Suppressor macrophage treated with lipopolysaccharide for 1 hour (primary cell): ENCODE measurements at places on chromosomes 16 and 17.

GRCh38 chr17:31401456-31402254 is 10.2 kb downstream of the RAB11FIP4 start:
- no peak for DNase-seq

DNA sequence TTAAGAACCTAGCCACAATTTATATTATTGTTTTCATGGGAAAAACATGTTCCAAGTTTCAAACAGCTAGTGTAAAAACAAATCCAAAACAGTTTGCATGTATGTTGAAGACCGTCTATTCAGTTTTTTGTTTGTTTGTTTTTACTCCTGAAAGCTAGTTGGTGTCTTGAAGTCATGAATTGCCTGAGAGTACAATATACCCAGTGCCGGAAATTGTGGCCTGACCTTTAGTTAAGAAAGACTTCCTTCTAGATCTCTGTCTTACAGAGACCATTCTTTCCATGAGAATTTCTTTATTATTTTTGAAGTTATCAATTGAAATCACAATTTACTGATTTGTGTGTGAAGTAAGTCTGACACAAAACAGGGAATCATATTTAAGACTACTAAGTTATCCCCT is 474.8 kb downstream of the KCNJ2 start:
- no peak for DNase-seq

DNA sequence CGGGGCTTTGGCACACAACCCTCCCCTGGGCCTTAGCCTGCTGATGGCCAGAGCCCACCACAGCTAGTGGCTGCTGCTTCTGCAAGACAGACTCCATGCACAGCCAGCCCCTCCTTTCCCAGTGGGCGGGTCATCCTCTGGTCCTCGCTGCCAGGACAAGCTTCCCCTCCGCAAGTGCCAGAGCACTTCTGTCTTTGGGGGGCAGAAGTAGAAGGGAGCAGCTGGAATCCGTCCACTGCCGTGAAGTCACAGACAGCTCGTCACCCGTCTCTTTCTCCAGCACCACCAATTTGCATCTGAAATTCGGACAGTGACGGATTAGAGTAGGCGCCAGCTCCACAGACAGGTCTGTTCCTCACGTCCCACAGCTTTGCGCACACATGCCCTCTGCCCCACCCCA is 31.3 kb upstream of the NAT9 start:
- no peak for DNase-seq

DNA sequence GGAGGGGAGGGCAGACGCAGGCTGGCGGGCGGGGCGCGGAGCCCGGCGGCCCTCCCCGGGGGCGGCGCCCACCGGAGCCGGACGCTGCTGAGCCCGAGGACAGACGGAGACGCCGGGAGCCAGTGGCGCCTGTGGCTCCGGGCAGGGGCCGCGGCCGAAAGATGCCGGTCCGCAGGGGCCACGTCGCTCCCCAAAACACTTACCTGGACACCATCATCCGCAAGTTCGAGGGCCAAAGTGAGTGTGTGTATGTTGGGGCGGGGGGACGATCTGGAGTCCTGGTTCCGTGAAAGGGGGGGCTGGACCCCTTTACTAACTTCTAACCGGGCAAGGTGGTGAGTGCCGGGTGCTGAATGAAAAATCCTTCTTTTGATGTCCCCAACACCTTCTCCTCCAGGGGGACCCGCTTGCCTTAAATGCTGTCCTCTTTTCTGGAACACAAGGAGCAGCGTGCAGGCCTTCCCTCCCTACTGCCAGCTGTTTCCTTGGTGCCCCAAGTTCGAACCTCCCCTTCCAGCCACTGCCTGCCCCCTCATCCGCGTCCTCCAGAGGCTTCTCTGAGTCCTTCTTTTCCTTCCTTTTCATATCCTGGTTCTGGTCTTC is at the start of gene KCNH6:
Gene KCNH6, plus strand, starts transcription at position 106 of the 603 bp plus-strand sequence. Its CDS starts 56 bp downstream, at position 162.
- no peak for DNase-seq

GRCh38 chr17:35560703-35561102 is at the start of gene SLFN14:
TSS of gene SLFN14 (minus strand) at chr17:35560819. CDS start at chr17:35558062, 2,757 bp downstream.
- DNase-seq = peak; percentile 35

DNA sequence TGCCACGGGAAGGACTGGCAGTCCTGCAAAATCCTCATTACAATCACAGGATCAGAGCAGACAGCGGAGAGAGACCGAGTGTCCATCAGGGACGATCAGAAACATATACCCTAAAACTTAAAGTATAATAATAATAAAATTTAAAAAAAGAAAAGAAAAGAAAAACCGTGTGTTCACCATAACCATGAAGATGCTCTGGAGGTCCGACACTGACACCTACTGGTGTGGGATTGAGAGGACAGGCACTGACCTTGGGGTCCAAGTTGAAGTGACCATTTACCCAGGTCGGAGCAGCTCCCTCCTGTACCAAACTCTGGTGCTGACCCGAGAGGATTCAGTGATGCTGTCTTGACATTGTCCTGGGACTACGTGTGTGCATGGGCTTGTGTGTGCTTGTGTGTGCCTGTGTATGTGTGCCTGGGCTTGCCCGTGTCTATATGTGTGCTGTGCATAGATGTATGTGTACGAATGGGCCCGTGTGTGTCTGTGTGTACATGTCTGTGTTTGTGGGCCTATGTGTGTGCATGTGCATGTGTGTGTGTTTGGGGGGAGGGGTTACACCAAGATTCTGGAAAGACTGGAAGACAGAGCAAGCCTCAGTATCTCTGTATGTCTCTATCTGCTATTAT is 10.0 kb upstream of the CD300LD start:
- peak; percentile 81 for DNase-seq

- no peak for DNase-seq
Observed at GRCh38 chr17:28499364-28499664, 6.8 kb upstream of the FOXN1 start.

- DNase-seq = no peak
Observed at GRCh38 chr16:71927383-71927782, 32.1 kb downstream of the IST1 start.

- DNase-seq = no peak
Observed at GRCh38 chr16:86910161-86910769, 331.9 kb downstream of the FOXL1 start.

DNA sequence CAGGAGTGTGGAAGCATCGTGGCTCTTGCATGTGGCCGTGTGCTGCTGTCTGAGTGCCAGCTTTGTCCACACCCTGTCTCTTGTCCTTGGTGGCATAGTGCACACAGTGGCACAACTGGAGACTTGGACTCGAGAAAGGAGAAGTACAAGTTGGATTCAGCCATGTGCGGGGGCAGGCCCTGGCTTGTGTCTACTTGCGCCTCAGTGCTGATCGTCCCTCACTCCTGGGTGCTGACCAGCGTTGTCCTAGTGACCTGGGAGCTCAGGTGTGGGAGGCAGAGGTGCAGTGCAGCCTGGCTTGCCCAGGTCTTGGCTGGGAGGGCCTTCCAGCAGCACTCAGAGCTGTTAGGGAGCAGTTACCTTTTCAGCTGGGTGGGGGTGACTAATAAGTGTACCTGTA is 20.6 kb downstream of the MPRIP start:
- DNase-seq = peak; percentile 58

DNA sequence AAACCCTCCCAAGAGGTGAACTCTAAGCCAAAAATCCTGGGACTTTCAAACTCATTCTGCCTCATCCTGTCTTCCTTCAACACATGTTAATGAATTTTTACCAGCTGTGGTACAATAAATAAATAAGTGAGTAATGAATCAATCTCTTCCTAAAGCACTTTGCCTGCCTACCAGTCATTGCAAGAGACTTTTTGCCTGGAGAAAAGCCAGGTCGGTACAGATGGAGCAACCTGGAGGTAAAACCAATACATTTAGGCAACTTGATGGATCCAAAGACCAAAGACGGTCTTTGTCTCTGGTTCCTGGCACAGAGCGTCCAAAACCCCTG is 324.2 kb downstream of the PMP22 start:
- no peak for DNase-seq

GRCh38 chr17:67515490-67516083 is 138.5 kb downstream of the PITPNC1 start:
- DNase-seq = no peak

DNA sequence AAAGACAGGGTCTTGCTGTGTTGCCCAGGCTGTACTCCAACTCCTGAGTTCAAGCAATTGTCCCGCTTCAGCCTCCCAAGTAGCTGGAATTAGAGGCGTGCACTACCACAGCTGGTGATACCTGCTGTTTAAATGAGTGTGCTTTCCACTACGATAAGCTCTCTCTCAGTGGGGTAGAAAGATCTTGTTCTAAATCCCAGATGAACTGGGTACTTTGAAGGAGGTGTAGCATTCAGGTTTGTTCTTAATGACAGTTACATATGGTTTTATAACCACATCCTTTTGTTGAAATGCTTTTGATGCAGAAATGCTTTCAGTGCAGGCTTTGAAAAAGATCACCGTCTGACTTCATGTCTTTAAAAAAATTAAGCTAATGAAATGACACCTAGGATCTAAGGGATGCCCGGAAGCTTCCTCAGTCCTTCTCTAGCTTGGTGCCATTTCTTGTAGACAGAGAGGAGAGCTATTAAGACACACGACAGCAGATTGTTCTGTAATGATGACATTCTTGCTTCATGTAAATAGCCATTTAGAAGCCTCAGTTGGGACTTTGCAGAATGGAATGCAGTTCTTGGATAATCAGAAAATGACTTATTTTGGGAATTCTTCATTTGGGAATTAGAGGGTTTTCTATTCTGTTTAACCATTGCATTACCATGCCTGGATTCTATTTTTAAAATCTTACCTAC is 19.5 kb downstream of the PMM2 start:
- no peak for DNase-seq

- DNase-seq = no peak
Observed at GRCh38 chr17:57448759-57449283, 192.5 kb downstream of the MSI2 start.

DNA sequence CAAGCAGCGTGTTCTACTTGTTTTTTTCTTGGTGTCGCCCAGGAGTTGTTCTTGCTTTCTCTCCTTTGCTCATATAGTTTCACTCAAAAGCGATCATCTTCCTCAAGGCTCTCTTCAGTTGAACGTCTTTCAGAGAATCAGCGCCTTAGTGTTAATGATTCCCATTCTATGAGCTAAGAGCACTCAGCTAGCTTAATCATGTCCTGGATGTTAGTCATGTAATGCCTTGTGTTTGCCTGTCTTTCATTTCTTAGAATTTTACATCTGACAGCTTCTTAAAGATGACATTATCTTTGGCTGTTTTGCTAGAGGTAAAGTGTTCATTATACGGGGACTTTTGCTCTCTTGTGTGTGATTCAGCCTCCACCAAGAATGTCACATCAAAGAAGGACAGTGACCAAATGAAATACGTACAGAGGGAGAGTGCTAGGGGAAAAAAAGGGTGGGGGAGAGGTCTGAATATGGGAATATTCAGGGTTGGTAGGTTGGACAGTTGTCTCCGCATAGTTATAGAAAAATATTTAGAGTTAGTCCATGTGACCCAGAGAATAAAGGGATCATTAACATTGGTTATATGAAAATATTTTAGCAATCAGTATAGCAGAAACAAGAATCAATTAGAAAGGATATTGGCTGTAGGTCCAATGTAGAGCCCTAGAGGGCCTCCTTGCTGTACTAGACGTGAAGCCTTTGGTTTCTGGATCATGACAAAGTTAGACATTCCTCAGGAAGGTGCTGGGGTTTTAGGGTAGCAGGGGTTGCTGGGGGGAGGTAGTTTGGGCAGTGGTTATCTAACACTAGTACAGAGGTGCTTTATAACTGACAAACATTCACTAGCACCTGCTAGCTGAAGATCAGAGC is 31.9 kb upstream of the ANKFN1 start:
- DNase-seq = no peak

- DNase-seq = peak; percentile 88
Observed at GRCh38 chr16:30956601-30957455, 726 bp upstream of the SETD1A start.

GRCh38 chr17:29383686-29384085 is 6.5 kb upstream of the TAOK1 start:
- no peak for DNase-seq

- DNase-seq = peak; percentile 10
Observed at GRCh38 chr17:57257895-57258851, 1.9 kb downstream of the MSI2 start.

GRCh38 chr16:66277311-66278070 is 89.0 kb upstream of the CDH5 start:
- DNase-seq = no peak

DNA sequence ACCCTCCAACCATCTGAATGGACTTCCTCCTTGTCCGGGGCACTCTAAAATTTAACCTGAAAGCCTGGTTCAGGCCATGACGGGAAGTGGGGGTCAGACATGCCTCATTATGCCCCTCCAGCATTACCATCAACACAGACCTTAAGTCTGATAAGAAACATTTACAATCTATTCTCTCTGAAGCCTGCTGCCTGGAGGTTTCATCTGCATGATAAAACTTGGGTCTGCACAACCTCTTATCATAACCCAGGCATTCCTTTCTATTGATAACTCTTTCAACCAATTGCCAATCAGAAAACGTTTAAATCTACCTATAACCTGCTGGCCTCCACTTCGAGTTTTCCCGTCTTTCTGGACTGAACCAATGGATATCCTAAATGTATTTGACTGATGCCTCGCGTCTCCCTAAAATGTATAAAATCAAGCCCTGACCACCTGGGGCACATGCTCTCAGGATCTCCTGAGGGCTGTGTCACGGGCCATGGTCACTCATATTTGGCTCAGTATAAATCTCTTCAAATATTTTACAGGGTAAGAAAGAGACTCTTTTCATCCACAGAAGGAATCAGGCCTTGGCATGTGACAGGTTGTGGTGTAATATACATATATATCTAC is 45.6 kb downstream of the LYRM1 start:
- no peak for DNase-seq

GRCh38 chr17:64152428-64153125 is 22.6 kb upstream of the ERN1 start:
- DNase-seq = no peak

DNA sequence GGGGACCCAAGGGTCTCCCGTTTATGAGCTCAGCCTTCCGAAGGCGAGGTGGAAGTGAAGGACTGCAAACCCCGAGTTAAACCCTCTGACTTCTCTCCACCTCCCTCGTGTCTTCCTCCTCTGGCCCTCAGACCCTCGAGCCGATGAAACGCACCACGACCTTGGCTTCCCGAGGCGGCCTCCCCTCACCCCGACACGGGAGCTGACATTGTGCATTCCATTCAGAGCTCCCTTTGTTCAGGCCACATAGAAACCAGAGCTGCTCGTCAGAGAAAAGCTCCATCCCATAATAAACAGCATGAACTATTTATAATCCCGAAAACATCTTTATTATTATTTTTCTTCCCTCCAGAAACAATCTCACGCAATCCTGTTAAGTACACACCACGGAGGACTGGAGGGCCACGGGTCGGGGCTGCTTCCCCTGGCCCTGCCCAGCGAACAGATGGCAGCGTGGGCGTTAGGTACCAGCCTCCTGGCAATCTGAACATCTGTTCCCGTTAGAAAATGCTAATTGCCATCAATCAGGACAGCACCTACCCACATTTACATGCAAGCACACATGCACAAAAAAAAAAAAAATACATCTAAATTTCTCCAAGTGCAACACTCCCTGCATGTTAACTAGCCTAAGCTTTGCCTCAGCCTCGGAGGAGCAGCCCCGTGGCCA is 145.7 kb downstream of the RBFOX3 start:
- no peak for DNase-seq

GRCh38 chr17:16971458-16972338 is at the start of gene TNFRSF13B:
TSS of gene TNFRSF13B (minus strand) at chr17:16972118. CDS start at chr17:16972075, 43 bp downstream.
- no peak for DNase-seq

DNA sequence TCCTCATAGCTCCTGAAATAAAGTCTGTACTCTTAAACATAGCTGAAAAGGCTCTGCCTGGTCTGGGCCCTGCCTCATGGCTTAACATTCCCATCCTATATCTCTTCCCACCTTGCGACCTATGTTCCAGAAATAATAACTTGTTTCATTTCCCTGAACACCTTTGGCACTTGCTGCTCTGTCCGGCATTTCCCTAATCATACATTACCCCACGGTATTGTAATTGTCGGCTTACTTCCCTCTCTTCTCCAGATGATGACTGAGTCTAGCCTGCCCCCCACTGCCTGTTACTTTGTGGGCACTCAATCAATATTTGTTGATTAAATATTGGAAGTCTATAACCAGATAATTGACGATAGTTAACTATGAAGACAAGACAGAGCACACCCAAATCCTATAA is 23.3 kb upstream of the SUPT4H1 start:
- DNase-seq = peak; percentile 53
